A549 treated with CORT108297 at 1 μM for 4 hours (cell line): ENCODE measurements at places on chromosomes 6 and 20. TPM values are rescaled to one million over a fixed set of nuclear protein-coding genes. Genes with fewer than 3 reads are reported as not detected.

The APOBEC2 gene
- total RNA-seq: not detected in 5 replicates

The MACROD2 gene
- total RNA-seq: 0.23 to 0.92 TPM (median 0.61 TPM) in 5 replicates

The C4A gene
- total RNA-seq: 0.48 to 1.5 TPM (median 1.1 TPM) in 5 replicates

The CTCFL gene
- total RNA-seq: 0.03 to 0.06 TPM (median 0.06 TPM) in 4 of 5 replicates, not detected in the other

The ELOVL2 gene
- total RNA-seq: 5.8 to 8.0 TPM (median 6.9 TPM) in 5 replicates

The ID1 gene
- 254 to 431 TPM (median 298 TPM) in 5 replicates for total RNA-seq

The RAET1L gene
- total RNA-seq: 0.30 to 0.40 TPM (median 0.33 TPM) in 5 replicates

The SLC25A27 gene
- total RNA-seq: 0.36 to 0.75 TPM (median 0.51 TPM) in 5 replicates

The KHDC1 gene
- 3.6 to 4.5 TPM (median 4.1 TPM) in 5 replicates for total RNA-seq

The NRN1 gene
- 0.74 to 0.94 TPM (median 0.76 TPM) in 5 replicates for total RNA-seq

The LRRN4 gene
- 0.05 TPM in 1 of 5 replicates, not detected in the others for total RNA-seq

The HRH3 gene
- total RNA-seq: 0.02 to 0.05 TPM (median 0.03 TPM) in 3 of 5 replicates, not detected in the others

The KCNQ5 gene
- 1.2 to 2.1 TPM (median 1.8 TPM) in 5 replicates for total RNA-seq

The GNAS-AS1 gene
- total RNA-seq: not detected in 5 replicates
